CD8-positive, alpha-beta memory T cell (primary cell): ENCODE measurements at places on chromosomes 16 and 17. TPM values are rescaled to one million over a fixed set of nuclear protein-coding genes. Genes with fewer than 3 reads are reported as not detected.

The HAS3 gene
- total RNA-seq, result 0.55 TPM

DNA sequence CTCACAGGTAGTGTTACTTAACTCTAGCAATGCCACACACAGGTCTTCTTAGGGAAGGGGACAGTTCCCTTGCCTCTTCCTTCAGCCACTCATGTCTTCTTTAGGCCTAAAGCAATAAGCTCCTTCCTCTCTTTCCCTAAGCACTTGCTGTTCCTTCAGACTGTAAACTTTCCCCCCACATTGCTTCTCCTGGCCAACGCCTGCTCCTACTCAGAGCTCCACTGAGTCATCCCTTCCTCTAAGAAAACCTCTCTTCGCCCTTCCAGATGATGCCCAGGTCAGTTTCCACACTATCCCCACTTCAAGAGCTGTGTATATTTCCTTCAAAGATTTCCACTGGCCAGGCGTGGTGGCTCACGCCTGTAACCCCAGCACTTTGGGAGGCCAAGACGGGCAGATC, 12.5 kb upstream of the EPOP start:
- no peak for DNase-seq

GRCh38 chr16:70437017-70437581, 1.8 kb downstream of the ST3GAL2 start:
- no peak for DNase-seq

GRCh38 chr17:63480826-63481487, 4.1 kb downstream of the ACE start:
- DNase-seq, result no peak

DNA sequence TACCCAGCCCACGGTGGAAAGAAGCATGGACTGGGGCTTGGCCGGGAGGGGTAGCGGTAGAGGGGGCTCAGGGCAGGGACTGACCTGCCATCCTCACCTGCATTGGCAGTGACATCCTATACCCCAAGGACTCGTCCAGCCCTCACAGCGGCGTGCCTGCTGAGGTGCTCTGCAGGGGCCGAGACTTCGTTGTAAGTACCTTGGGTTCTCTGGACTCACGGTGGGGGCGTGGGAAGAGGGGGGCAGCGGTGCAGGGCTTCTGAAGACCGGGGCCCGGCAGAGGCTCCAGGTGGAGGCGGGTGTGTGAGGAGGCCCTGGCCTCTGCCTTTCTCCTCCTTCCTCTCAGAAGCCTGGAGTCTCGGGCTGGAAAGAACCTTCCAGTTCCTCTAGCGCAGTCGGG, 25.5 kb downstream of the POLR3E start:
- no peak for DNase-seq
